ENCODE measurements at places on chromosomes 7 and 10.
A peak's percentile ranks its signal among the peaks of the same experiment; 100 is the strongest.

DNA sequence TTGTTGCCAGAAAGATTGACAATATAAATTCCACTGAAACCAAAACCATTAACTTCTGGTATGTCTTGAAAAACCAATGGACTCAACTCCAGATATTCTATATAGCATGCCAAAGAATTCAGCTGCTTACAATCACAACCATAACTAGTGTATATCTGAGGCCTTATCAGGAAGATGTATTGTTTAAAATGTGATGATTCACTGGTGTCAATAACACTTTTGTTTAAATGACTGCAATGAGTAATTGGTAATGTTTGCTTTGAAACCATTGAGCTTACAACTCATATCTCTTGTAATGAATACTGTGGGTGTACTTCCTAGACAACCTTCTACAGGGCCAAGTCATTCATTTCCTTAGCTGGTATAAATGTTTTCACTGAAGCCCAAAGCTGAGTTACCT is 727.9 kb upstream of the KCND2 start:
- DNase-seq, result no peak

- DNase-seq, result no peak
Observed at GRCh38 chr7:77831953-77832352, 33.4 kb downstream of the PHTF2 start.

GRCh38 chr10:75974080-75974479 is 542.7 kb downstream of the LRMDA start:
- no peak for DNase-seq

- DNase-seq, result no peak
Observed at GRCh38 chr10:98261436-98262277, 6.3 kb downstream of the LOXL4 start.

GRCh38 chr7:149753375-149754233 is 19.8 kb downstream of the ZNF467 start:
- DNase-seq, result no peak

- DNase-seq, result no peak
Observed at GRCh38 chr10:64014281-64014680, 493.1 kb downstream of the REEP3 start.

GRCh38 chr10:24622781-24623301 is 100.8 kb downstream of the ARHGAP21 start:
- DNase-seq, result no peak

GRCh38 chr10:122147663-122148062 is 123.4 kb upstream of the BTBD16 start:
- DNase-seq, result no peak

DNA sequence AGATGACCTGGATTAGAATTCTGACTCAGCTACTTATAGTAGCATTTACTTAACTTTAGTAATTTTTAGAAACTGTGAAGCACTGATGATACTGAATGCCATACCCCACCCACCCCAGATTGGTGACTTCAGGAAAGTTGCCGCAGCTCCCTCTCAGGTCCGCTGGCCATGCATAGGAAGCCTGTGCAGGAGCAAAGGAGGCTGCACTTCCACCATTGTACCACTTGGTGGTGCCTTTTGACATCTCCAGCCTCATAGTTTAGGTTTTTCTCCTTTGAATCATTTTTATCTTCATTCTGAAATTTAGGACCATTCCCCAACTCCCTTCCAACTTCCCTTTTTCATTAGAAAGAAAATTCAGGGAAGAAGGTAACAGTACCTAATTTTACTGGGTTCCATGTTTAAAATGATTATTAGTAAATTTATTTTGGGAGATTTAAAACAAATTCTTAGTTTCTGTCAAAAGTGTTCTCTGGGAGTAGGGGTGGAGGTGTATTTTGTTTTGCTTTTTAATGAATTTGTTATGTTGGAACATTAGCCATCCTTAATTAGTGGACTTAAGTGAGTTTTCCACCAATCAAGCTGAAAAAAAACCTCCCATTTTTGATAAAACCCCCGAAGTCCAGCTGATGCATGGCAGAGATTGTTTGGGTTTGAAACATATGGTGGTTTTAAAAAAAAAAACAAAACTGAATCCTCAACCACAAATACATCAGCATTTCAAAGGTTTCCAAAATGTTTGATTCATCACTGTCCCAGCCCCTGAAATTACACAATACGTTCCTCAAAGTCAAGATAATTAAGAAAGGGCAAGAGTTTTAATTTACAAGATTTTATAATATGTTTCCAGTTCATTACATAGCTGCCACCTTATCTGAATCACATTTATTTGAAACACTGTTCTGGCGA is 109.6 kb downstream of the WNT2 start:
- DNase-seq, result peak; percentile 4

DNA sequence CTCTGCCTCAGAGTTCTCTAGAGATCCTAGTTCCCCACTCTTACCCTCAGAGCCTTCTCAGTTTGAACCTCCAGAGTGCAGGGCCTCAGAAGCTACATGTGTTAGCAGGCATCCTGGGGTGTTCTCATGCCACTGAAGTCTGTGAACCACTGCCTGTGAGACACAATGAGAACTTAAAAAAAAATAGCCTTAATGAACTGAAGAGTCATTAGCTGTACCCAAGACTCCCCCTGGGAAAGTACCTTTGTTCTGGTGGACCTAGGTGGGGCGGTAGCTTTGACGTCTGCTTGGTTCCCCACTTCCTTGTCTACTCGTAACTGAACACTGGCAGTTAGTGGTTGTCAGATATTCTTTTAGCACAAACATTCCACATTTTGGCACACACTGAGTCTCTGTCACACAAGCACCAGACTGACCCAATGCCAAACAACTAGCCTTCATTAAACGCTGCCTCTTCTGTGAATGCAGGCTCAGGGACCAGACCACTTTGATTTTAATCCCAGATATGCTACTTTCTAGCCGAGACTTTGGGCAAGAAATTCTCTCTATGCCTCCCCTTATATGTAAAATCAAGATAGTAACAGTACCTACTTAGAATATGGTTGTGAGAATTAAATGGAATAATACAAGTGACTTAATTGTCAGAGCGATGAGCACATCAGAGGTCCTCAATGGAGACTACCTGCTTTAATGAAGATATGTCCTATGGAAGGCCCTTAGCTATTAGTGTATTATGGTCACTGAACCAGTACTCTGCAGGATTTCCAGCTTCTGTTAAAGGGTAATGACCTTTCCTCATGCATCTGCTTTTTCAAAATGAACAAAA is 75.3 kb upstream of the CC2D2B start:
- DNase-seq, result peak; percentile 46

GRCh38 chr7:73732397-73732796 is 6.2 kb downstream of the ABHD11 start:
- DNase-seq, result no peak

DNA sequence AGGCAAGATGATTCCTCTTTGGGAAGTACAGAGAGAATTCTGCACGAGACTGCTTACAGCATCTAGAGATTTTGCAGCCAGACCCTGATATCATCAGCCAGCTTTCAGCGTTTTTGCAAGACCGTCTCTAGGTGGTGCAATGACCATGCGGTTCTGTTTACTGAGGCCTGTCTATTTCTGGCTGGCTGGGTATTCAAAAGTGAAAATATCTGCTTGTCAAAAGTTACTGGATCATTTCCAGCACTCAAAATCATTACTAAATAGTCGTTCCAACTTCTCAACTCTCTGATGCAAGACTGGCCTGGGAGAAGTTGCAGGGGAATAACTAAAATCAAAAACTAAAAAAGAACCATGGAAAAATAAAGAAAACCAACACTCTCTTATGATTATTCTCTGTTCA is 240.1 kb downstream of the ELMO1 start:
- DNase-seq, result no peak

DNA sequence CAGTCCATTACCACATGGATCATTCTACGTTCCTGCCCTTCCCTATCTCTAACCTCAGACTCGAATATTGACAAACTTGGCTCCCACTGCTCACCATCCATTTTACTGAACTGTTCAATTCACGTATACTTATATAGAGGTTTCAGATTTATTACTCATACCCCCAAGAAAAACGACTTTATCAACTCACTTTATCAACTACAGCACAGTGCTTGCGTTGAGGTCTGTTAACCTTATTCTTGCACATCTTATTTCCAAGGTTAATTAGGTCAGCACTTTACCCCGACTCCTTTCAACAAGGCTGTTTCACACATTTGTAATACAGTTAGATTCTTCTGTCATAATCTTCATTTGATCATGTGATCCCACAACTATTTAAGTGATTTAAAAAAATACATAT is 162.3 kb upstream of the AHR start:
- DNase-seq, result no peak

DNA sequence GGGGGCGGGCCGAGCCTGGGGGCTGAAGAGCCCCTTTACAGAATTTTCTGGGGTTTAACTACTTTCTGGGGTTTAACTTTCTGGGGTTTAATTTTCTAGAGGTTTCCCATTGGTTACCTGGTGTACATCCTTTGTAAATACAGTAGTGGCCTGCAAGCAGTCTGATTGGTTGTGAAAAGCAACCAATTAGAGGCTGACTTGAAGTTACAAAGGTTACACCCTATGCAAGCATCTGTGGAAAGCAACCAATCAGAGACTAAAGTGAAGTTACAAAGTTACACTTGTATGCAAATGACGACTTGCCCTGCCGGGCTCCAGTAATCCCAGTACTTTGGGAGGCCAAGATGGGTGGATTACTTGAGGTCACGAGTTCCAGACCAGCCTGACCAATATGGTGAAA is 27.4 kb downstream of the GTF2I start:
- no peak for DNase-seq

DNA sequence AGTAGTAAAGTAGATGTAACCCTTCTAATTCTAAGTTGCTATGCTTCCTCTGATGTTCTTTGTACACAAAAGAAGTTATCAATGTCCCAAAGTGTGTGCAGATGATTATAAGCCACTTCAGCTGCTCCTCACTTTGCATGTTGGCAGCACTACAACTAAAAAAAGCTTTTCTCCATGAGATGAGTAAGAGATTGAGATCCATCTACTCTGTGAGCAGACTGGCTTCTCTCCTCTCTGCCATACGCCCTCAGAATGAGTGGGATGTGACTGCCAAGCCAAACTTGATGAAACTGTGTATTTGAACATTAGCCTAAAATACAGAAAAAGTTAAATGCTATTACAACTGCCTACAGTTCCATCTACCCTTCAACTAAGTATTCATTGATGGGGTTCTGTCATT is 102.9 kb upstream of the ETV1 start:
- DNase-seq, result no peak

DNA sequence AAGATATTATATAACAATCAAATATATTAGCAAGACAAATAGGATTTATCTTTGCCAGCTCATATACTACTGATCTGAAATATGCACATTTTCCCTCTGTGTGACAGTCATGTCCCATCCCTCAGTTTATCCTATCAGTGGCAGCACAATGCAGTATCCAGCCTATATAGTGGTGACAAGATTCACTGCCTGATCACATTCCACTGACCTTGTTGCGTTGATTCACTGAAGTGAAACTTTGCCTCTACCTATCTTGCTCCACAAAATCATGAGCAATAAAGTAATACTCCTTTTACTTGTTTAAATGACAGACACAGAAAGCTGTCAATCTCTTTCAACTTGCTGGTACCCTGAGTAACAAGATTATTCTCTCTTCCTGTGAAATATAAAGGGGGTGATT is 6.3 kb downstream of the PSMA2 start:
- no peak for DNase-seq

DNA sequence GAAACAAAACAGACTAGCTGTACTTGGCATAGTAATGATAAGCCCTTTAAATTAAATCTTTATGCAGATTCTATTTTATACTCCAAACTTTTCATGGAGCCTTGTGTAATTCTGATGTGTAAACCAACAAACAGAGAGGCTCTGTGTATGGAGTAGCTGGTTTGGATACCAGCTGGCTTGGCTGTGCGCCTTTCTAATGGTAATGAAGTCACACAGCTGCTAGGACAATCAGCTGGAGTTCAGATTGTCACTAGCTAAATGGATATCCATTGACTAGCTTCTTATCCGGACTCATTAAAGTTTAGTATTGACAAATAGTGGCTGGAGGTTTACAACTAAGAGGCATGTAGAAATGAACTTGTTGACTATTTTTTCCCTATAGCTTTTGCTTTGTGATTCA is 398.4 kb downstream of the DGKB start:
- DNase-seq, result no peak

GRCh38 chr7:81299711-81300110 is 380.9 kb upstream of the SEMA3C start:
- no peak for DNase-seq

DNA sequence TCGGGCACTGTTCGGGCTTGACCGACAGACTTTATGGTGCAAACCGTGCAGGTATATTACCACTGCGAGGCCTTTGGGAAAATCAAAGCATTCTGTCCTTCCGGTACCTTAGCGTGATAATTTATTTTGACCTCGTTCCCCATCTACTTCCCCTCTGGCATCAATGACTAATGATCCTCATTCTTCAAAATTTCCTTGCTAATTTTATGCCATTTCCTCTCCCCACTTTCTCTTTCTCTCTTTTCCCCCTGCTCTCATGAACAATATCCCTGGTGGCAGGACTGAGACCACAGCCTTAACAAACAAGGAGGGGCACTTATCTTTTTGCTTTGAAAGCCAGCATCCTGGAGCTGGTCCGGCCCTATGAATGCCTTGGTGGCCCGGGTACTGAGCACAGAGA is 210.6 kb downstream of the TCF7L2 start:
- no peak for DNase-seq

GRCh38 chr10:64076322-64076940 is 555.2 kb downstream of the REEP3 start:
- no peak for DNase-seq

GRCh38 chr7:136016649-136017395 is 39.7 kb upstream of the MTPN start:
- no peak for DNase-seq

- no peak for DNase-seq
Observed at GRCh38 chr7:81925530-81925929, 155.7 kb upstream of the HGF start.

DNA sequence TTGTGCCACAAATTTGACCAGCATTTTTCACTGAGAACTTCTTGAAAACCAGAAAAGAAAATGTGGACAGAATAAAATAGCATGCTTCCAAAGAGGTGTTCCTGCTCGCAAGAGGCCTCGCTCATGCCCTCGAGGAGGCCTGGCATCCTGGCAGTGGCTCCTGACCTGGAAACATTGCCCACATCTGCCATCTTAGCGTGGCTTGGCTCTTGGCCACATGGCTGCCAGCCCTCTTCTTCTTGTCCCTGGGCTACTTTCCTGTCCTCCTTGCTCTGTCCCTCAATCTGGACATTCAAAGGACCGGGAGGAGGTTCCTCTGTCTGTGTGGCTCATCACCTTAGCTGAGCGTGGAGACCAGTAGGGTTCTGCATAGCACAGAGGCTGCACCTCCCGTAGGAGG is 131.6 kb upstream of the TMEM72 start:
- no peak for DNase-seq
